LoVo (cell line): ENCODE measurements at places on chromosomes 12 and 14.

DNA sequence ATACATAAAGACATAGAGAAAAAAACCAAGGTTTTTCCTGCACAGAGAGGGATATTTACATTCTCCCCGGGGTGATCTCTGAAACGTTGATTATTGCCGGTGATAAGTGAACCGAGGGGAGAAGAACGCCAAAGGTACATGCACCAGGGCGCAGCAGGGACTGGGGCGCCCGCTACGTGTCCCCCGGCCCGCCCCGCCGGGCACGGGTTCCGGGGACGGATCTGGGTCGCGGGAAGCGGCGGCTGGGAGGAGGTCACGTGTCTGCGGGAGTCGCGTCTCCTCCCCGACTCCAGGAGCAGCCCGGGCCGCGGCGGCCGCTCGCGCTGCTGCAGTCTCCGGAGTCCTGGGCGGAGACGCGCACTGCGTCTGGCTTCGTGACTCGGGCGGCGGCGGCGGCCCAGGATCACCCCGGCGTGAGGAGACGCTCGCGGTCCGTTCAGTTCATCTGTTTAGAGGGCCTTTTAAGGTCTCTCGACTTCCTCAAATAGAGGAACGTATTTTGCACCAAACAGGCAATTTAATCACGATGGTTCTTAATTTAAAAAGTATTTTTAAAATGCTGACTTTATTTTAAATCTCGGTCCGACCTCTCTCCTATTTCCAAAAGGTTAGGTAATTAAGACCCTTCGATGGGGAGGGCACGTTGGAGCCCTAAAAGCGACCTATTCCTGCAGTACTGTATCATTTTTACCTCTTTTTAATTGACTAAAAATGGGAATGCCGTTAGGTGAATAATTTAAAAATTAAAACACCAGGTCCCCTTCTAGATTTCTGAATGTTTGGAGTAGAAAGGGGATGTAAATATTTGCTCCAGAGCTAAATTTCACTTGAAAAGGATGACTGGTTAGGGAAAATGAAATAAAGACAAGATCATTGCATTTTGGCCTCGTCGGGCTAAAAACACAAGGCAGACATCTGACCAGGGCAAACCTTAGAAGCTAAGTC lies 1.8 kb upstream of the BHLHE41 start:
- peak; percentile 88 for DNase-seq

- no peak for DNase-seq
Measured at GRCh38 chr12:108973629-108974152, 47.2 kb downstream of the SVOP start.

- DNase-seq = no peak
Measured at GRCh38 chr12:51393676-51394545, 2.7 kb upstream of the GALNT6 start.

DNA sequence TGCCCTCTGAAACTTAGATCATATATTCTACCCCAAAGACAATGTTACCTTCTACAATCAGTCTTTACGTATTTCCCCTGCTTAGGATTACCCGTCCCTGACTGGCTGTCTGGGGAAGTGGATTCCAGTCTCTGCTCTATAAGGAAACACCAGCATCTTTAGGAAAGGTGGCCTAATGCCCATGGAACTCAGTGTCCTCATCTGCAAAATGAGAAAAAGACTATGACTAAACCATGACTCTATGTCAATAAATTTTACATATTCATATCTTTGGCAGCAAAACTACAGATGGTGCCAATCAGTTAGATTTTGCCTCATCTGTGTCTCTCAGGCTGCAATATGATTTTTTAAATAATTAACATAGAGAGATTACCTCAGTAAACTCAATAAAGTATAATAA lies 133.8 kb downstream of the ITPR2 start:
- DNase-seq = no peak

DNA sequence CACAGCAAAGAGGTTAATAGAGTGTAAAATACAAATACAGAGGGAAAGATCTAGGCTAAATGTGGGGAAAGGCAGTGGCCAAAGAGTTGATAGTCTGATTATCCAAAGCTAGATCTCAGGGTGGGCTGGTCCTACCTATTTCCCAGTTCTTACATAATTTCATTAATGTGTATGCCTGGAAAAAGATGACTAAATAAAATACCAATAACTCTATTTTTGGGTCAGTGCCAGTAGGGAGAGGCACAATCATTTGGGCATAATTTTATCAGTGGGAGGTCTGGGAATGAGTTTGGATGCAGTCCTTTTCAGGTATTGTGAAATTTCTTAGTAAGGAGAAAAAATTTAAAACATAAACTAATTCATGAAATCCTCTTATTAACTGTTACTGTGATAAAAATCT lies 30.6 kb upstream of the CLEC14A start:
- DNase-seq = no peak

DNA sequence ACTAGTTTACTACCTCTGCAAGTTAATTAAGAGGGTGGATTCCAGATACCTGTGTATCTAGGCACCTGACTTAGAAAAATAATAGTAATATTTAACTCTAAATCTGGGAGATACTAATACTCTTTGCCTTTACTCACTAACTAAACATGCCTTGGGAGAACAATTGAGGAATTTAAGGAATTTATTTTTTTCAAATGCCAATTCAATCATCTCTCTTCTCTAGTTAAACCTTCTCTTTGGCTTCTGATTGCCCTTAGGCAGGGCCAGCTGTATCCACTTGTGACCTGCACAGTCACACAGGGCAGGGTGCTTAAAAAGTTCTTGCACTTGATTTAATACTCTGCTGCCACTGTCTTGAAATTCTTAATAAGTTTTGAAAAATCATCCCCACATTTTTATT lies 142.4 kb downstream of the PLCZ1 start:
- no peak for DNase-seq

- DNase-seq = no peak
Measured at GRCh38 chr12:41486718-41487117, 298.6 kb downstream of the PDZRN4 start.

DNA sequence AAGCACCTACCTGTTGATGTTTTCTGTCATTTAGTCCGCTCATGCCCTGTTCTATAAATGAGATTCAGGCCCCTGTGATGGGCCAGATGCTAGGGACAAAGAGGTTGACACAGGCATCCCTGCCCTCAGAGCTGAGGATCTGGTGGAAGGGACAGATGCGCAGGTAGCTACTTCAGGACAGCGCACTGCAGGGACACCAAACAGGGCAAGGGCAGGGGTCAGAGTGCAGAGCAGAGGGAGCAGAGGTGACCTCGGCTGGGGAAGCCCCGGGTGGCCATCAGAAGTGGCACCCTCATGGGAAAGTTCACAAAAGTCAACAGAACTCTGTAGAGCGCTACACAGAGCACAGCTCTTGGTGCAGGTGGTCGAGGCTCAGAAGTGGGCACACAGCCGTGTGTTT lies 5.6 kb upstream of the PNMA1 start:
- DNase-seq = no peak

DNA sequence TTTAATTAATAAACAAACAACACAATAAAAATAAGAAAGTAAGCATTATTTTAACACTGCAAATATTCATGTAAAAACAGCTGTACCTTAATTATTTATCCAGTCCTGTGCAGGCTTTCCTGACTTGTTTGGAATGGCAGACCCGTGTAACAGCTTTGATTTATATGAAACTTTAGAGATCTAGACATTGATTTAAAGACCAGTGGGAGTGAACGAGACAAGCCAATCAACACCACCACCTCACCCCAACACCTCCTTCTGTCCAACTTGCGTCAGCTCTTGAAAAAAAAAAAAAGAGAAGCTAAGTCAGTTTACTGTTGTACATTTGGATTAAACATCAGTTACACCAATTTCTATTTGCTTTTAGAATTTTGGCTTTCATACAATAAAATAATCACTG lies 22.3 kb downstream of the SLC38A4 start:
- no peak for DNase-seq

DNA sequence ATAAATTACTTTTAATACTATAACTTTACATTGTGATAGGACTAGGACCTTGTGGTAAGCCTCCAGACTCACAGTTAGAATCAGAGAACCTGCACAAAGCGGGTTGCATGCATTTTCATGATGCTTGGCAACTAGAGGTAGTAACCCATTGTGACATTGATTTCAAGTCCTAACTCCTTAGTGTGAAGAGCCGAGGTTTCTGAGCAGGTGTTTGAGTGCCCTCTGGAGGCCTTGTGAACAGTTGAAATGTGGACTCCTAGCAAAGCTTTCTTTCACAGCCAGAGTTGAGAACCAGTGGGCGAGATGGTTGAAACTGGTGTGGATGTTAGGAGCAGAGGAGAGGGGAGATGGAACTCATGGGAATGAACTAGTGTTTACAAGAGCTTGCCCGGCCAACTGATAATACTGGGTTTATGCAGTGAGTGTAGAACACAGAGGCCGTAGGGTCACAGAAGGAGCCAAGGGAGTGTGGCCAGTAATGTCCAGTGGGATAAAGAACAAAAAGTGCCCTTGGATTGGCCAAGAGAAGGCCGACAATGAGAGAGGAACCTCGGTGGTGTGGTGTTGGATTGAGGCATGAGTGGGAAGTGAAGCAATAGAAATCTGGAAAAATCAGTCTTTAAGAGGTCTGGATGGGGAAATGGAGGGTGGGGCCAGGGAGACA lies 10.9 kb downstream of the ZNF664 start:
- DNase-seq = peak; percentile 43

- no peak for DNase-seq
Measured at GRCh38 chr12:92593734-92594402, 108.9 kb upstream of the PLEKHG7 start.

- DNase-seq = no peak
Measured at GRCh38 chr12:71664411-71665089, 449 bp downstream of the THAP2 start.

- DNase-seq = no peak
Measured at GRCh38 chr12:58906917-58907316, 13.4 kb downstream of the LRIG3 start.

- no peak for DNase-seq
Measured at GRCh38 chr14:61602733-61603077, 92.6 kb upstream of the HIF1A start.

- no peak for DNase-seq
Measured at GRCh38 chr12:25752710-25753309, 199.7 kb upstream of the LMNTD1 start.
